ENCODE measurements at places on chromosomes 3 and 15.

- DNase-seq: no peak
These were observed 29.2 kb downstream of the IDH2 start for GRCh38 chr15:90072978-90073640.

GRCh38 chr3:151923901-151924300, 50.5 kb downstream of the SUCNR1 start:
- DNase-seq: no peak

DNA sequence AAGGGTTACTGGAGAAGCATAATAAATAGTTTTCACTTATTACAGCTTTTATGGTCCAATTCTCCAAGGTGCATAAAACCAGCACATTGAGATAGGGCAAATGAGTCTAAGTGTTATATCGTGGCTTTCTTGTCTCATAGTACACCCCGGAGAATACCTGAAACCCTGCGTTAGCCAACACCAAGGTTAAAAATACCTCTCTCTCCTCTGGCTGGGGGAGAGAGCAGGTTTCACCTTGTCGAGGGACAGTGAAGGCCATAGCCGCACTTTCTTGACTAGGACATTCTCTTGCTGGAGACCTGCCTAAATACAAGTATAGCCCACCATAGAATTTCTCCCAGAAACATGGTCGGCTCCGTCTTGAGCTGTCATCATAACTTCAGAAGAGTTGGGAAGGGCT, 51.4 kb upstream of the ATOSA start:
- no peak for DNase-seq

GRCh38 chr15:70269311-70269911, 171.7 kb upstream of the TLE3 start:
- no peak for DNase-seq

- DNase-seq: no peak
These were observed 47.1 kb downstream of the PDIA5 start for GRCh38 chr3:123113889-123114450.

GRCh38 chr3:169110633-169111032, 552.9 kb downstream of the MECOM start:
- no peak for DNase-seq

DNA sequence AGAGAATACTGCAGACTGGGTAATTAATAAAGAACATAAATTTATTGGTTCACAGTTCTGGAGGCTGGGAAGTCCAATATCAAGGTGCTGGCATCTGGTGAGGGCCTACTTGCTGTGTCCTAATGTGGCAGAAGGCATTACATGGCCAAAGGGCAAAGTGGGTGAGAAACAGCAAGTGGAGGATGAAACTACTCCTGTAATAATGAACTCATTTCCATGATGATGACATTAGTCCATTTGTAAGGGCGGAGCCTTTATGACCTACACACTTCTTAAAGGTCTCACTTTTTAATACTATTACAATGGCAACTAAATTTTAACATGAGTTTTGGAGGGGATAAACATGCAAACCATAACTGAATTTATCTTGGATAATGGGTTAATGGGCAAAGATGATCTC, 139.6 kb upstream of the SGO1 start:
- no peak for DNase-seq

DNA sequence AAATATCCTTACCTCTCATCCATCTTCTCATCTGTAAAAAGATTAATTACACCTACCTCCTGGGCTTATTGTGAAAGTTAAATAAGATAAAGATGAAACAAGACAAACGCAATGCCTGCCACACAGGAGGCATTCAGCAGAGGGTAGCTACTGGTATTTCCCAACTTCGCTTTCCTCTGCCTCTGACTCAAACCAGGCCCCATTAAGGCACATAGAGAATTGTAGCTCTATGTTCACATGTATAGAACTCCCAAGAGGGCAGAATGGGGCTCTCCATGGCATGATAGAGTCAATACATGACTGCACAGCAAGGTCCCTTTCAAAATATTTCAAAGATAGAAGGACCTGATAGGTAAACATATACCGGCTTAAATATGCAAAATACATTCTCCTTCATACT, 1.4 kb downstream of the LYSMD2 start:
- no peak for DNase-seq

DNA sequence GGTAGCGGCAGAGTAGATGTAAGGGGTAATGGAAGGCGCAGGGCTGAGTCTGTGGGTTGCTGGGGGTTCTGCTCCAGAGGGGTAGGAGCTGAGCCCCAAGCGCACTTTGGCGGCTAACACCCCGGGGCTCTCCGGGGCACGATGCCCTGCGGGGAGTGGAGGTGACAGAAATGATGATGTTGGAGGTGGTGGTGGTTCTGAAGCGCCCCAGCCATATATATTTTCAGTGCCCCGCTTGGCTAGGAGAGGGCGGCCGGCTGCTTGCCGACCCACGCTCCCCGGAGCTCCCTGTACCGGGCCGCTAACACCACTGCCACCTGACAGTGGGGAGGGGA, 9.7 kb downstream of the ZIC4 start:
- DNase-seq: no peak

DNA sequence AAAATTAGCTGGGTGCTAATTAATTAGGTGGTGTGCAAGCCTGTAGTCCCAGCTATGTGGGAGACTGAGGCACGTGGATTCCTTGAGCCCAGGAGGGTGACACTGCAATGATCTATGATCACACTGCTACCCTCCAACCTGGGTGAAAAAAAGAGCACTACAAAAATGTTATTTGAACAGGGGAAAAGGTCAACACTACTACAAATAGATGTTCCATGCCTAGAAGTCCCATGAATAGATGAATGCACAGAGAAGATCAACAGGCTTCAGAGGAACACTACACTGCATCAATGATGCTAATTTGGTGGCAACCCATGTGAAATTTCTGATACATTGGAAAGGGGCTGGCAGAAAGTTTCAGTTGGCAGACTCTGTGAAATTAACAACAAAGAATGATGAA, 105.4 kb upstream of the FHIT start:
- DNase-seq: no peak

- DNase-seq: no peak
These were observed 18.2 kb upstream of the KIF23 start for GRCh38 chr15:69395991-69396390.

GRCh38 chr3:58608648-58609047, 31.5 kb upstream of the FAM107A start:
- no peak for DNase-seq

GRCh38 chr15:38882221-38882620, 317.6 kb upstream of the RASGRP1 start:
- DNase-seq: no peak

GRCh38 chr3:149577801-149578200, 80.0 kb downstream of the WWTR1 start:
- DNase-seq: no peak

DNA sequence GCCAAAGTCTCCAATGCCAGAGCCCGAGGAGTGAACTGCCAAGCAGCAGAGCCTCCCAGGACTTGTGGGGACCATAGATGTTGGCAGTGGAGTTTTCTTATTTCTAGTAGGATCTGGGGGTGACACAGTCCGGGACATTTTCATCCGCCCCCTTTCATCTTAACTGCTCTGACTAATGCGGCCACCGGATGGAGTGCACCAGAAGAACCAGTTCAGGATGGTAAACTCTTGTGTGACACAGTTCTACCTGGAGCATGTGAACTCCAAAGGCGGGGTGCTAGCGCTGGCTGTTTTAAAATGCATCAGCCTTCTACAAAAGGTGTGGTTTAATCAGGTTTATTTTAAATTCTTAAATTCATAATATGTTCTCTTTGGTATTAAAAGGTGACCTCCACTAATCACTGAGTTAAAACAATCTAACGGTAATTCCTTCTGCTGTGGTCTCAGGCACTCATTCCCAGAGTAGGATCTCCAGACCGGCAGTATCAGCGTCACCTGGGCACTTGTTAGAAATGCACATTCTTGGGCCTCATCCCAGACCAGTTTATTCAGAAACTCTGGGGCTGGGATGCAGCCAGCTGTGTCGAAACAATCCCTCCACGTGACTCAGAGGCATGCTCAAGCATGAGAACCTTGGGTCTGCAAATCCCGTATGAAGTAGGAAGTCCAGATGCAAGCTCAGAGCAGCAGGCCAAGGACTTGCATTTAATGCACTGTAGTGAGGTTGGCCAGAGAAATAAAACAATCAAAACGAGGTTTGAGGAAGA, 105.5 kb downstream of the GABRB3 start:
- no peak for DNase-seq

DNA sequence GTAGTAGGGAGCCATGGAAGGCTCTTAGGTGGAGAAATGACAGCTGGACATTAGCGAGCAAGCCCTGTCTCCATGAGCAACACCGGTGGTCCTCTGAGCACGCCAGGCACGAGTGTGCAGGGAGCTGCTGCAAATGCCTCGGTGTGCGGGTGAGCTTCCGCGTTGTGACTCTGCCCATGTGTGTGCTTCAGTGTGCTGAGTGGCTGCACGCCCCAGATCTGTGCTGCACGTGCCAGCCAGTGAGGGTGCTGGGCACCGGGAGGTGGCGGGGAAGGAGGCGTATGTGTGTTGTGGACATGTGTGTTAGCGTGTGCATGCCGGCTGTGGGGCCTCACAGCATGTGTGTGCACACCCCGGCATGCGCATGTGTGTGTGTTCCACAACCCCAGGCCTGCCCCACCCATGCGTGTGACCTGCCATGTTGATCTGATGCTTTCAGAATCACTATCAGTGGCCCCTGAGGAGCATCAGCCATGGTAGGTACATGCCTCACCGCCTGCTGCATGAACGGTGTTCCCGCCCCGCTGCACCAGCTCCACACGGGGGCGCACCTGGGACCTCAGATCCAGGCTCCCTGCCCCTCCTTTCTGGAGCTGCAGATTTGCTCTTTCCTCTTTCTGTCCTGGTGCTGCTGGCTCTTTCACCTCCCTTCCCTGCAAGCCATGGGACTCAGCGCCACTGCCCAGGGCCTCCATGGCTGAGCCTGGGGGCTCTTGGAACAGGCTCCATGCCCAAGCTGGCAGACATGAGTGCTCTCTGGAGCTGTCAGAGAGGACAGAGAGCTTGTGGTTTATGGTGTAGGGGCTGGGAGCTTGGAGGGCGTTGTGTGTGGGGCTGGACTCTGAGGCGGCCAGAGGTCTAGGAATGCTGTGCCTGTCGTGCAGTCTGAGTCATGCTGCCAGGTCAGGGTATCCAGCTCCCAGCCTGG, 169.4 kb downstream of the TBC1D2B start:
- DNase-seq: peak; percentile 34

DNA sequence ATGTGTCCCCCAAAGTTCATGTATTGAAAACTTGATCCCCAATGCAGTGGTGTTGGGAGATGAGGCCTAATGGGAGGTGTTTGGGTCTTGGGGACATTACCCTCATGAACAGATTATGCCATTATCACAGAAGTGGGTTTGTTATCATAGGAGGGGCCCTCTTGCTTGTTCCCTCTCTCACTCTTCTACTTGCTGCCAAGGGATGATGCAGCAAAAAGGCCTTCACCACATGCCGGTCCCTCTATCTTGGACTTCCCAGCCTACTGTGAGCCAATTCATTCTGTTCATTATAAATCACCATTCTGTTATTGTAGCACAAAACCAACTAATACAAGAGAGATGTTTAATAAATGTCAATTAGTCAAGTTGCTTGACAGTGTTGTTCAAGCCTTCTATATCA, 47.2 kb downstream of the FAM227B start:
- DNase-seq: no peak

GRCh38 chr3:98824256-98824655, 61.1 kb downstream of the ST3GAL6 start:
- no peak for DNase-seq

- DNase-seq: no peak
These were observed 40.1 kb downstream of the VGLL4 start for GRCh38 chr3:11603628-11604027.

Data from stimulated activated CD4-positive, alpha-beta T cell treated with anti-CD3 and anti-CD28 coated beads, Interleukin-4, amount 100 ng/mL, for 48 hours (primary cell).